ENCODE measurements at places on chromosomes 3 and 15.

DNA sequence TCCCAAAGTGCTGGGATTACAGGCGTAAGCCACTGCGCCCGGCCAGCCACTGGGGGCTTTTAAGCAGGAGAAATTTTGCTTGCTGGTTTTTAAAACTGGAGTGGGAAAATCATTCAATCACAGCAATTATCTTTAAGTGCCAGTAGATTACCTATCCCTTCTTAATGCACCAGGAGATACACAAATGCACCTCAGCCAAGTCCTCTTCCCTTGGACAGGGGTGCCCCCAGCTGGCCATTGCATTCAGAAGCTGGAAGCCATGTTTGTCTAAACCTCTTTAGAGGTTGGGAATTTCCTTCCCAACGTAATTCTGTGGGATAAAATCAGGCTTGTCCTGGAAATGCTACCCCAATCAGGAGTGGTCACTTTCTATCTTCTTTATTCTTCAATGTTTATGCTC, 26.6 kb downstream of the MIX23 start:
- peaks cover 11% of the 10 kb centered on the region for H3K36me3 ChIP-seq
- H3K27me3 ChIP-seq = no peaks in the 10 kb centered on the region
- H3K4me1 ChIP-seq = peaks cover 7% of the 10 kb centered on the region
- H3K4me3 ChIP-seq = no peak overlapping the region
- H3K27ac ChIP-seq = no peak overlapping the region
- DNase-seq = peak; percentile 39

GRCh38 chr3:21668012-21668411, 83.0 kb downstream of the ZNF385D start:
- no peak overlapping the region for H3K27ac ChIP-seq
- DNase-seq = no peak
- no peaks in the 10 kb centered on the region for H3K36me3 ChIP-seq
- H3K4me3 ChIP-seq = no peak overlapping the region
- H3K27me3 ChIP-seq = no peaks in the 10 kb centered on the region
- no peaks in the 10 kb centered on the region for H3K4me1 ChIP-seq

GRCh38 chr15:63749330-63749942, 84.3 kb downstream of the HERC1 start:
- no peaks in the 10 kb centered on the region for H3K27me3 ChIP-seq
- peaks cover 6% of the 10 kb centered on the region for H3K4me1 ChIP-seq
- DNase-seq = no peak
- H3K4me3 ChIP-seq = no peak overlapping the region
- no peak overlapping the region for H3K27ac ChIP-seq

DNA sequence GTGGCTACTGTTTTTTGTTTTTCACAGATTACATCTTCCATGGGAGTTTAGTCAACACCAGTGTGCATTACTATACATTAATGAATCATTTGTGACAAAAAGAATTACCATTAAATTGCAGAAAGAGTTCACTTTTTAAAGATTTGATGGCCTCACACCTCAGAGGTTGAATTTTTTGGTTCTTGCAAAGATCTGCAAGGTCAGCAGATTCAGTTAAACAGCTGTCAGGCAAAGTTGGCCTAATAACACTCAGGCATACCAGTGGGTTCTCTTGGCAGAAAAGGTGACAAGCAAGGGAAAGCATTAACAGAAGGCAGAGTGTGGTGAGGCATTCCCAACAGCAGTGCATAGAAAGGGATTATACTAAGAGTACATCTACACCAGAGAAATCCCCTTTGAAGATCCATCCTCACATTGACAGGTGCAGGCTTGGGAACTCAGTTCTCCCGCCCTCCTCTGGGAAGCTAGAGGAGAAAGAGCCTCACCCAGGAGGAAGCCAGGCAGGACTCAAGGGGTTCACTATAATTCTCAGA, 24.3 kb upstream of the PTX3 start:
- no peak for DNase-seq
- no peaks in the 10 kb centered on the region for H3K27me3 ChIP-seq

DNA sequence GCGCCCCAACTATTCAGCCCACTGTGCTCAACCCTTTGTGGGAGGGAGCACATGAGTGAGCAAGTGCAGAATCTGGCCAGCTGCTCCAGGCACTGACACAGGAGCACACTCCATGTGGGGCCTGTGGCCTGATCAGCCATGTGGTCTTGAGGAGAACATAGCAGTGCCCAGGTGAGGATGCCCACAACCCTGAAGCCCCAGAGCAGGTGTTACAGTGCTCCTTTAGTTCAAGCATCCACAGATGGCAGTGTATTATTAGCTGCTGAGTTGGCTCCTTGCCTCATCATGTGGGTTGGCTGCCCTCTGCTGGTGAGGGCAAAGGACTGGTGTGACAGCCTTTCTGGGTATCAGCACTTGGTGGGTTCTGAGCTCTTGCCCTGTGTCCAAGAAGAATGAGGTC, 1588.2 kb downstream of the SI start:
- H3K27ac ChIP-seq = no peak overlapping the region
- peak; percentile 45 for DNase-seq
- H3K4me3 ChIP-seq = no peak overlapping the region
- H3K27me3 ChIP-seq = no peaks in the 10 kb centered on the region
- no peaks in the 10 kb centered on the region for H3K36me3 ChIP-seq

DNA sequence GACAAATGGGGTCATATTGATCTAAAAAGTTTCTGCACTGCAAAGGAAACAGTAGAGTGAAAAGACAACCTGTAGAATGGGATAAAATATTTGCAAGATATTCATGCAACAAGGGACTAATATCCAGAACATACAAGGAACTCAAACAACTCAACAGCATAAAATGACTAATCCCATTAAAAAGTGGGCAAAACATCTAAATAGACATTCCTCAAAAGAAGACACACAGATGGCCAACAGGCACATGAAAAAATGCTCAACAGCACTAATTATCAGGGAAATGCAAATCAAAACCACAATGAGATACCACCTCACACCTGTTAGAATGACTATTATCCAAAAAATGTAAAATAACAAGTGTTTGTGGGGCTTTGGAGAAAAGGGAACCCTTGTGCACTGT, 8.8 kb downstream of the SLC12A8 start:
- DNase-seq = no peak
- H3K27me3 ChIP-seq = peaks cover 21% of the 10 kb centered on the region
- H3K27ac ChIP-seq = no peak overlapping the region

DNA sequence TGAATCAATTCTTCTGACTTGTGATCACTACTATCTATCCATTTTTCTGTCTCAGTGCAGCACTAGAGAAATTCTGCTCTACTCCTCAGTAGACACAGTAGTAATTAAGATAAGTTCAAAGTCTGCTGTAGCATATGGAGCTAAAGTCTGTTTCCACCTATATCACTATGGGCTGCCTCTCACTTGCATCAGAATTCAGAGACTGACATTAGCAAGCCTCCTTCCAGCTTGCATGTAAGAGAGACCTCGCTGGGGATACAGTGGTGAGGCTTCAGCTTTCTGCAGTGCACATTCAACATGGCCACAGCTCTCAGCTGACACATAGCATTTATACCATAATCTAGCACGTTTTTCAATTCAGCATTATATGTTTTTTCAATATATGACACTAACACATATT, 217.0 kb downstream of the PLOD2 start:
- no peak overlapping the region for H3K4me3 ChIP-seq
- H3K36me3 ChIP-seq = no peaks in the 10 kb centered on the region
- DNase-seq = no peak
- no peaks in the 10 kb centered on the region for H3K4me1 ChIP-seq
- no peaks in the 10 kb centered on the region for H3K27me3 ChIP-seq
- no peak overlapping the region for H3K27ac ChIP-seq

DNA sequence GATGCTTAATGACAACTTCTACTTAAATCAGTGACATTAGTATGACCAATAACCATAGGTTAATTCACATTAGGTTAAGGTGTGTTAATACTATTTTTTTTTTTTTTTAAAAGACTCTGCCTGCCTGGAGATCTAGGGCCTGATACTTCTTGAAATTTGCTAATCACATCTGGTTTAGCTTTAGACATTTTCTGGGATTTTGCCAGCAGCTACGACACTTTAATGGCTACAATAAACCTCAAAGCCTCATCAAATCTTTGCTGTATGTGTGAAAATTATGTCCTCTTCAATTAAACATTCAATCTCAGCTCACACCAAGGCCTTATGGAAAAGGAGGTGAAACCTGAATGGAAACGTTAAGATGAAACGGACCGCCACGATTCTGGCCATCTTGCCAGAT, 167.9 kb downstream of the GREM1 start:
- DNase-seq = no peak
- H3K4me1 ChIP-seq = no peaks in the 10 kb centered on the region
- no peak overlapping the region for H3K27ac ChIP-seq
- no peak overlapping the region for H3K4me3 ChIP-seq

Measured in activated CD8-positive, alpha-beta T cell treated with anti-CD3 and anti-CD28 coated beads for 36 hours (primary cell).